ENCODE measurements at places on chromosomes 2 and 18.

GRCh38 chr2:127707890-127708648 lies 6.8 kb downstream of the SFT2D3 start:
- DNase-seq: no peak

DNA sequence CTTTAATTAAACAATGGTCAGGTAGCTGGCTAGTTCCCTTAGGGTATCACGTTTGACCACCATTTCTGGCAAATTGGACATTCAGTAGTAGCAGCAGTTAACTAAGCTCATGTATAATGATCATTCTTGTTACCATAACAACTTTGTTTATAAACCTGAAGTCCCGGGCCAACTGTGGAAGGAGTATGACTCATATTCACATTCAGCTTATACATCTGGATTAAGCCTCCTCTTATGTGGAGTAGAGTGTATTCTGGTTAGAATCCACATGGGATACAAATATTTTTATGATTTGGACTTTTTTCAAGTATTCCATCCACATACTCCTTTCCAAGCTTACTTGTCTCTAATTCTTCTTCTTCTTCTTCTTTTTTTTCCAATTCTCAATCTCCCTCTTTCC lies 70.3 kb upstream of the ZSWIM2 start:
- no peak for DNase-seq

DNA sequence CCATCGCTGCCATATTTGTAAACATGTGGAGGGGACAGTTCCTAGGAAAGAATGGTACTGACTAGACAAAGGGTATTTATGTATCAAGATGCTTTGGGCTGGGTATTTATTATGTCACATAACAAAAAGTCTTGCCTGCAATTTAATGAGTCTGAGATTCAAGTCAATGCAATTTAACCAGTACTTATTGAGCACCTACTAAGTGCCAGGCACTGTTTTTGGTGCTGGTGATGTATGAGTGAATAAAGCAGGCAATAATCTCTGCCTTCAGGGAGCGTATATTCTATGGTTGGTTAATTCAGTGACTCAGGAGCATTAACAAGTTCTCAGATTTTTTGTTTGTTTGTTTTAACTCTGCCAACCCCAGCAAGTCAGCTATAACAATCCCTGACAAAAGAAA lies 24.6 kb upstream of the ACVR1 start:
- DNase-seq: no peak

- DNase-seq: no peak
Observed at GRCh38 chr2:38997781-38998180, 108.1 kb downstream of the ARHGEF33 start.

- no peak for DNase-seq
Observed at GRCh38 chr2:10614124-10614523, 75.7 kb downstream of the NOL10 start.

GRCh38 chr2:119483896-119484718 lies 40.2 kb downstream of the SCTR start:
- DNase-seq: no peak

DNA sequence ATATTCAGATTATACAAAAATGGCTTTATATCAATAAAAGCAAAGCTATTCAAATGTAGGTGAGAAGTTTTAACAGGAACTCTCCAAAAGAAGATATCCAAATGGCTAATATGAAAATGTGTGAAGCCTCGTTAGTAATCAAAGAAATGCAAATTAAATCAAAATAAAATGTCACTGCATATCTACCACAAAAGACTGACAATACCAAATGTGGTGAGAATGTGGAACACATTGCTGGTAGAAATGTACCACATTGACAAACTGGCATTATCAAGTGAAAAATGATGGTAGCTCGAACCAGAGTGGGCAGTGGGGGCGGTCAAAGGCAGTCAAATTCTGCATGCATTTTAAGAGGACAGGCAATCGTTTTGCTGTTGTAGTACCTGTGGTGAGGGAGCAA lies 1012.7 kb downstream of the TDRD15 start:
- no peak for DNase-seq

DNA sequence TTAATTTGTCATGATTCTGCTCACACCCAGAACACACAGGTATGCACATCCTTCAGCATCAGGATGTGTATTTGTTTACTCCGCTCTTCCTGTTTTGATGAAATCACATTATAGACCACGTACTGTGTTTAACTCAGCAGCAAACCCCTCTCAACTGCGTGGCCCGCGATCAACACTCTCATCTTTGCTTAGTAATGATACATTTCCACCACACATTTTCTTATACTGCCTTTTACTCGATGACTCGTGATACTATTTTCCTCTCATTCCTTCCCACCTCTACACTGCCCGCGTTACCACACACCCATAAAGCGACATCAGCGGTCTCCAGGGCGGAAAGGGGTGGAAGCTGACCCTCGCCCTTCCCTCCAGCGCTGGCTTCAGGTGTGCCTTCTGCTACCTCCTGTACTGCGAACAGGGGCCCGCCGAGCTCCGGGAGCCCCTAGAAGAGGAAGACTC lies 1.3 kb downstream of the NETO1 start:
- no peak for DNase-seq

GRCh38 chr2:119488245-119489214 lies 35.8 kb downstream of the SCTR start:
- no peak for DNase-seq

- no peak for DNase-seq
Observed at GRCh38 chr2:128986026-128986715, 667.5 kb upstream of the HS6ST1 start.

DNA sequence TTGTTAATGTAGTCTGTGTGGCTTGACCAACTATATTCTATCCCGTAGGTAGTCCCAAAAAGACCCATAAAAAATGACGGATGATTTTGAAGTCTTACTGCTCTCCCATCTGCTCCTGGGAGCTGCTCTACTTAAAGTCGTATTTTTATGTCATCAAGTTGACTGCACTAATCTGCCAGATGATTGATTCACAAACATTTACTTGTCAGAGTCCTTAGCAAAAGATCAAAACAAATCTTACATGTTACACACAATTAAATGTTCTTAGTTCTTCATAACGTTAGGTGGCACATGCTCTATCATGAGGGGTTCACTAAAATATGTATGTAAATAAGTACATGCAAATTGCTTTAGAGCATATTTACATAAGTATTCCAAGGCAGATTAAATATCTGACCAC lies 498.3 kb upstream of the LRRTM4 start:
- no peak for DNase-seq

GRCh38 chr2:186459009-186459408 lies 27.1 kb upstream of the ZC3H15 start:
- no peak for DNase-seq

DNA sequence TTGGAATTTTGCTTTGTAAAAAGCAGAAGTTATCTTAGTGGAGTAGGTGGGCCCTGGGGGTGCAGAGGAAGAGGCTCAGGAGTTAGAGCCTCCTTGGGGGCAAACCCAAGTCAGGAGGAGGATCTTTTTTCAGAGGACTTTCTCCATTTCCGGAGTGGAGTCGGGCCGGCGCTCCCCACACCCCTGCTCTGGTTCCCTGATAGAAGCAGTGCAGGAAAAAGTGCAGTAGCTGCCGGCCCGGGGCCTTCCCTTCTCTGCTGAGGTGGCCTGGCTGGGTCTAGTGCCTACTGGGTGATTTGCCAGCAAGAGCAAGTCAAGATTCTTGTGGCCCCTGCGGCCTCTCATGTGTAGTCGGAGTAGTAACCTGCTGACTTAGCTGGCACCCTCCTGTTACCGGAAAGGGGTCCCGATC lies 124.2 kb upstream of the HS6ST1 start:
- no peak for DNase-seq

- no peak for DNase-seq
Observed at GRCh38 chr2:169221745-169222369, 140.5 kb downstream of the LRP2 start.

GRCh38 chr2:180846756-180847472 lies 133.5 kb upstream of the UBE2E3 start:
- no peak for DNase-seq

GRCh38 chr18:58224425-58224750 lies 180.4 kb downstream of the NEDD4L start:
- no peak for DNase-seq

Data from CD4-positive, alpha-beta T cell treated with Interleukin-1 beta for 1 hour (primary cell).